ENCODE measurements at places on chromosomes 5 and 9.

GRCh38 chr5:136276946-136277345 lies 84.0 kb upstream of the SMIM32 start:
- DNase-seq, result no peak

GRCh38 chr5:90871391-90871991 lies 312.9 kb downstream of the ADGRV1 start:
- DNase-seq, result no peak

DNA sequence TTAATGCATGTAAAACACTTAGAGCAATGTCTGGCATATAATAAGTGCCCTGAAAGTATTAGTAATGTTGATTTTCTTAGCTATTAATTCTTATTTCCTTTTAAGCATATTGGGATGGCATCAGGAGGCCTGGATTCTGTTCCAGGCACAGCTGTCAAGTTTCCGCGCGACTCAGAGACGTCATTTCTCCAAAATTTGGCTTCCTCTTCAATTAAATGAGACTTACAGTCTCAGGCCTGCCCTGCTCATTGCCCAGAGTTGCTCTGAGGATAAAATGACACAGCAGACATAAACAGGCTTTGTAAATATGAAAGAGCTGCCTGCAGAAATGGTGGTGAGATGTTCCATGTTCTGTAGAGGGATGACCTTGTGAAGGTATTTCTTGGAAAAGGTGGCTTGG lies 159.8 kb upstream of the GLRA1 start:
- no peak for DNase-seq

DNA sequence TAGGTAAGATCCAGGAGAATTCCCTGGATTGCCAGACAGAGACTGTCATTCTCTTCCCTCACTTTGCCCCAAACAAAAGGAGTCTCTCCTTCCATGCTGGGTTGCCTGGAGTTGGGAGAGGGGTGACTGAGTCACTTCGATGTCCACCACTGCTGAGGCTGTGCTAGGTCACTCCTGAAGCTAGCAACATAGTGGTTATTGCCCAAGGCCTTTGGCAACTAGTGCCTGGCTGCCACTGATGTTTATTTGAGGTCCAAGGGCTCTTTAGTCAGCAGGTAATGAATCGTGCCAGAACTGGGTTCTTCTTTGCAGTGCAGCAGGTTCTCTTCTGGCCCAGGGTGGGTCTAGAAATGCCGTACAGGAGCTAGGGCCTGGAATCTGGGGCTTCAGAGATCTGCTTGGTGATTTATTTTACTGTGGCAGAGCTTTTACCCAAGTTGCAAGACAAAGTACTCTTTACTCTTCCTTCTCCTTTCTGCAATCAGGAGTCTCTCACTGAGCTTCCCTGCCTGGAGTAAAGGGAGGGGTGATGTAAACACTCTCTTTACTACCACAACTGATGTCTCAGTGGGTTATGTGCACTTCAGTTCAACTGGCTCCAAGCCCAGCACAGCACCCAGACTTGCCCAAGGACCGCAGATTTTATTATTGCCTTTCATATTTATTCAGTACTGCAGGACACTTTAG lies 155.7 kb upstream of the SH3GL2 start:
- no peak for DNase-seq

GRCh38 chr5:86232246-86232645 lies 385.5 kb upstream of the COX7C start:
- DNase-seq, result no peak

- DNase-seq, result no peak
Measured at GRCh38 chr5:103336941-103337340, 78.4 kb downstream of the MACIR start.

- DNase-seq, result no peak
Measured at GRCh38 chr9:70519912-70520724, 105.7 kb upstream of the KLF9 start.

- no peak for DNase-seq
Measured at GRCh38 chr5:31408814-31409213, 123.1 kb downstream of the DROSHA start.

DNA sequence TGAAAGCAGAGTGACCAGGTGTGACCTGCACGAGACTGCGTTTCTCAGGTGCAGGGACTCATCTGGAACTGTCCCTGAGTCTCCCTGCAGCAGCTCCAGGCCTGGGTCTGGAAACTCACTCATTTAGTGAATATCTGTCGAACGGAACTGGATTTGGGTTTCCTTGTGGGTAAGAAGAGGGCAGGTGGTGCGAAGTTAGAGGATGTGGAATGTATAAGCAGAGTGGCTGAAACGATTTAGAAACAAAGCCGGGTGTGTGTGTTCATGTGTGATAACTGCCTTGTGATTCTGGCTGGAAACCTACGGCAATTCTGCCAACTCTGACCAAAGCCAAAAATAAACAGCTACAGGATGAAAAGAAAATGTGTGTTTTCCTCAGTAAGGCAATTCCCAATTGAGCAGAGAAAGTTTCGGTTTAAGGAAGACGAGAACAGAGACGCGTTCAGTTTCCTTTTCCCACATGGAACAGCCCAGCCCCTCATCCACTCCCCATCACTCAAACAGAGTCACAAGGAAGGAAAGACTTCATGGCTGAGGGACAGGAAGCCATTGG lies 130.3 kb downstream of the NSG2 start:
- no peak for DNase-seq

DNA sequence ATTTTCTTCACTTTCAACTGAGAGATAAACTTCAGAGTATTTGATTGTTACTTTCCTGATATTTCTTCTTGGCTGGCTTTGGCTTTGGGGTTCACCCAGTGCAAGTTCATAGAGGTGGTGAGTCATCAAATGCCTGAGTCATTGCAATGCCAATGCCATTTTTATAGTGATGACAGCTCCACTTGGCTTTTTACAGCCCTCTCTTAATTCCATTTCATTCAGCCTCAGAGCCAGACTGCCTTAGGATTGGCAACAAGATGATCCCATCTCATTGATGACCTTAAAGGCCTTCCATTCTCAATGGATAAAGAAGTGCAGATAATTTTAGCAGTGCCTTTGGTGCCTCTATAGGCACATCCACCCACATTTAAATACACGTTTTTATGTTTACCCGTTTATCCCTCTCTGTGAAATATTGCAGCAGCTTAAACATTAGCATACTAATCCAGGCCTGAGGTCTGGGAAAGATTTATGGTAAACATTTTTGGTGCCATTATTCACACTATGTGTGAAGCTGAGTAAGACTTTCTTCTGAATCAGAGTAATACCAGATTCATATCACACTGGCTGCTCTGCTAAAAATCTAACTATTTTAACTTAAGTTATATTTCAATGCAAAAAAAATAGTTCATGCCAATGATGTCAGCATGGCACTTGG lies 88.9 kb upstream of the TYRP1 start:
- no peak for DNase-seq
